Activated CD4-positive, CD25-positive, alpha-beta regulatory T cell treated with anti-CD3 and anti-CD28 coated beads, Interleukin-2, amount 50 U/mL, for 16 hours (primary cell): ENCODE measurements at places on chromosomes 1 and 21.

- no peak for DNase-seq
Observed at GRCh38 chr1:44305962-44306422, 49.1 kb downstream of the ERI3 start.

DNA sequence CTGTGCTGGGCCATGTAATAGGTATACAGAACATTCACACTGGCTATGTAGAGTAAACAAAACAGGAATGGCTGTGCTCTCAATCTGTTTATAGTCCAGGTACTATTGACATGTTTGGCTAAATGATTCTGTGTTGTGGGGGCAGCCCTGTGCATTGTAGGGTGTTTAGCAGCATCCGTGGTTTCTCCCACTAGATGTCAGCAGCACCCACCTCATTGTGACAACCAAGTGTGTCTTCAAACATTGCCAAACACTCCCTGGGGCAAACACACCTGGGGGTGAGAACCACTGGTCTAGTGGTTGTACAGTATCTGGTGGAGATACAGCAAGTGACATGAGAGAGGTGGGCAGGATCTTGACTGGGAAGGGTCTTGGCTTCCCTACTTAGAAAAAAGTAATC is 80.4 kb upstream of the SPATA6 start:
- no peak for DNase-seq

GRCh38 chr21:44449473-44450363 is 5.6 kb upstream of the LRRC3 start:
- no peak for DNase-seq

DNA sequence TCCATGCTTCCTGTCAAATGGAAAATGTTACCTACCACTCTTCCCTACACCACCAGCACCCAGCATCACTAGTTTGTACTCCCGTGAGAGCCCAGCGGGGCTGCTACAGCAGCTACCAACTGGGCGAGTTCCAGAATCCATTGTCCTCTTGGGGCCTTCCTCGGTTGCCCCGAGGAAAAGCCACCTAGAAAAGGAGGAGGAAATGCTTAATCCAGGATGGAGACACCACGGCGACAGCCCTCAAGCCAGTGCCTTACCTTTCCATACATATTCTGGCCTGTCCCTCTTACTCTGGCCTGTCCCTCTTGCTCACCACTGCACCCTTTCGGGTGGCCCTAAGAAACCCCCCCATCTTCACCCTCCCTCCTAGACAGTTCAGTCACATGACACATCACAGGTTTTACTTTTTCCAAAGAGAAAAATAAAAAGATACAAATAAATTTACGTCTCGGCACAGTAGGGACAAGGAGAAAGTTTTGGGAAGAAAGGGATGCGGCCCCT is 478 bp downstream of the RIT1 start:
- DNase-seq = no peak

GRCh38 chr1:157523774-157524493 is 28.4 kb downstream of the FCRL5 start:
- no peak for DNase-seq

- DNase-seq = no peak
Observed at GRCh38 chr1:177561436-177561835, 390.7 kb downstream of the BRINP2 start.

DNA sequence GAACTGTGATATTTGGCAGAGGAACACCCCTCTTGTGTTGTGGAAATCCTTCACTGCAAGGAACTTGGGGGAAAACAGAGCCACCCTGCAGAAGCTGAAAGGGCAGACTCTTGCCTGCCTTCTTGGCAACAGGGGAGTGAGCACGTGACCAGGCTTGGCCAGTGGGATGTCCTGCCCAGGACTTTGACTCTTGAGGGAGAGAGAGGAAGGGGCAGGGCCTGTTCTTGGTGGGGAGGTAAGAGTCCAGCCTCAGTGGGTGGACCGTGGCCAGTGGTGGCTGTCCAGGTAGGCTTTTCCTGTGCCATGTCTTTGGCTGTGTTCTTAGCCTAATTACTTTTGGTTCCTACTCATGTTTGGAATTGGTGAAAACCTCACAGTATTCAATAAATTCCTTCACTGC is 8.6 kb upstream of the AK2 start:
- DNase-seq = no peak

DNA sequence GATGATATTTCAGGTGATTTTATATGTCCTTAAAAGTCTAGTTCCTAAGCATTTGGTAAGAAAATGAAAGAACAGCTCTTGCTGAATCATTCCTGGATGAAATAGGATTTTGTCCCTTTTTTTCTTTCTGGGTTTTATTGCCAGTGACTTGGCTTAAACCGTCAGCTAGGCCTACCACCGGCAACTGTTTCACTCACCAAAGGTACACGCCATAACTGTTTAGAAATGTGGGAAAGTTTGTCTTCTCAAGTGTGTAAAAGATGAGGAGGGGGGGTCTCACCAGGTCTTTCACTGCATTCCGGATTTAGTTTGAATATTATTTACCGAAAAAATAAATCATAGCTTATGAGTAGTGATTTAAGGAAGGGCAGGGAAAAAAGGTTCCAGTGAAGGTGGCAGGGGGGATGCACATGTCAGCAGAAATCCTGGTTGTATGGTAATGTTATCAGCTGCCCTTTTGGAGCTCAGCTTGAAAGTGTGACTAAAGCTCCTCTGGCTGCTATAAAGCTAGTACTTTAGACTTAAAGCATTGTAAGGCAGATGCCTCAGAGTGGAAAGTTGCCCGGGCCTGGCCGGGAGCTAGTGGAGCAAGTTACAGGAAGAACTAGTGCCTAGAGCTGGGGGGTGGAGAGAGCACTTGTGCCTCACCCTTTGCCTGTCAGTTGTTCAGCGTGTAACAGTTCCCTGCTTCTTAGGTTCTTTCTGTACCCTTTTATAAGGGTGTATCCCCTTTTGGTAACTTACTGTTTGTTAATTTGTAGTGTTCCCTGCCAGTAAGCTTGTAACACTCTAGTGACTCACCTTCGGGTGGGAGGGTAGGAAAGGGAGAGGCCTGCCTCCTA is 3.1 kb downstream of the ATP1A1 start:
- DNase-seq = no peak
